ENCODE measurements at places on chromosomes 16 and 17.

DNA sequence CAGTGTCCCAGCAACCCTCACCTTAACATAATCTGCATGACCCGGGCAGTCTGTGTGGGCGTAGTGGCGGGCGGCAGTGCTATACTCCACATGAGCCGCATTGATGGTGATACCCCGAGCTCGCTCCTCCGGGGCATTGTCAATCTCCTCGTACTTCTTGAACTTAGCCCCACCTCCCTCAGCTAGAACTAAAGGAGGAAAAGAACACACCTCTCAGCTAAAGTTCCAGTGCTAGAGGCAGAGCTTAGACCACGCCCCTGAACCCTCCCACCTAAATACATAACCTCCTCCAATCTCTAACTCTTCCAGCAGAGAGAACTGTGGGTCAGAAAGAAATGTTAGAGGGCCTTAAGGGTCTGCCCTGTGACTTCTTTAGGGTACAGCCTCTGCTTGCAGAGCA is 855 bp downstream of the TUFM start:
- peak; percentile 61 for DNase-seq

GRCh38 chr17:67258821-67259468 is 13.9 kb upstream of the HELZ start:
- peak; percentile 25 for DNase-seq

- no peak for DNase-seq
Measured at GRCh38 chr17:21445091-21445650, 69.0 kb downstream of the KCNJ12 start.

DNA sequence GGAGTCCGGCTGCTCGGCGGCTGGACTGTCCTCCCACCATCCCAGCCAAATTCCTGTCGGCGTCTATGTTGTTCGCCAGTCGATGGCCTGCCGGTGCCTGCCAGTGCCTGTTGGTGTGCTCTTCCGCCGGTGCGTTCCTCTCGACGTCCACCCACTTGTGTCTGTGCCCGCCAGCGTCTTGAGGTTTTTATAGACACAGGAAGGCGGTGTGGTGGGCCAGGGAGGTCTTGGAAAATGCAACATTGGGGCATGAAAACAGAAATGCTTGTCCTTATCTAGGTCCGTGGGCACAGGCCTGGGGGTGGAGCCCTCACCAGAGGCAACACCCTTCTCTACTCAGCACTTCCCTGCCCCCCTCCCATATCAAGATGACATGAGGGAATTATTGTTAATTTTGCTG is 167.8 kb downstream of the IRF8 start:
- DNase-seq: no peak

GRCh38 chr16:3937066-3937875 is 56.8 kb upstream of the CREBBP start:
- no peak for DNase-seq

DNA sequence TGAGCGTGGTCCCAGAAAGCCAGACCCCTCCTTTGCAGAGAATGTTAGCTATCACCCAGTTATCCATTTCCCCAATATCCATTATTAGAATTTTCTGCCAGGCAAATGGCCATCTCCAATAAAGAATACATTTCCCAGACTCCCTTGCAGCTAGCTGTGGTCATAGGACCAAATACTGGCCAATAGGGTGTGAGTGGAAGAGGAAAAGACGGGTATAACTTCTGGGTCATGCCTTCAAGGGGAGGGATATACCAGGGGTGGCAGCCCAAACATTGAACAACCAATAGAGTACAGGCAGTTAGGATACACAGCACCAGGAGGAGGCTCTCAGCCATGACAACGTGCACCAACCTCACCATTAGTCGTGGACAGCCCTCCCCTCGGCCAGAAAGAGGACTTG is 26.1 kb upstream of the FOXF1 start:
- DNase-seq: no peak

DNA sequence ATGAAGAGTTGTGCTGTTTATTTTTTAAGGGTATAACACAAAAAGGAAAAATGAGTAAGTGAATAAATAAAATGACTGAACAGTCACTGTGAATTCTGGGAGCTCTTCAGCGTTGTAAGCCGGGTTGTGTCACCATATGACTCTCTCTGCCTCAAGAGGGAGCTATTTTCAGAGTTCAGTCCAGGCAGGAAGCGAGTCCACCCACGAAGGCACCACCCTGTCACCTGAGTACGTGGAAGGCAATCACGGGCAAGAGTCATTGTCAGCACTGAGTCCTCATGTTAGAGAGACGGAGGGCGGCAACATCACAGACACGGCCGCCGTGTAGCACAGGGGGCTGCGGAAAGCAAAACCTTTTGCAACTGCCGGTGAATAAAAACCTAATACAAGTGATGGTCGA is 227.6 kb downstream of the UTP18 start:
- peak; percentile 16 for DNase-seq

GRCh38 chr16:57146040-57146647 is 39.7 kb downstream of the PSME3IP1 start:
- no peak for DNase-seq

GRCh38 chr17:66255112-66255511 is 25.9 kb upstream of the APOH start:
- DNase-seq: peak; percentile 68

DNA sequence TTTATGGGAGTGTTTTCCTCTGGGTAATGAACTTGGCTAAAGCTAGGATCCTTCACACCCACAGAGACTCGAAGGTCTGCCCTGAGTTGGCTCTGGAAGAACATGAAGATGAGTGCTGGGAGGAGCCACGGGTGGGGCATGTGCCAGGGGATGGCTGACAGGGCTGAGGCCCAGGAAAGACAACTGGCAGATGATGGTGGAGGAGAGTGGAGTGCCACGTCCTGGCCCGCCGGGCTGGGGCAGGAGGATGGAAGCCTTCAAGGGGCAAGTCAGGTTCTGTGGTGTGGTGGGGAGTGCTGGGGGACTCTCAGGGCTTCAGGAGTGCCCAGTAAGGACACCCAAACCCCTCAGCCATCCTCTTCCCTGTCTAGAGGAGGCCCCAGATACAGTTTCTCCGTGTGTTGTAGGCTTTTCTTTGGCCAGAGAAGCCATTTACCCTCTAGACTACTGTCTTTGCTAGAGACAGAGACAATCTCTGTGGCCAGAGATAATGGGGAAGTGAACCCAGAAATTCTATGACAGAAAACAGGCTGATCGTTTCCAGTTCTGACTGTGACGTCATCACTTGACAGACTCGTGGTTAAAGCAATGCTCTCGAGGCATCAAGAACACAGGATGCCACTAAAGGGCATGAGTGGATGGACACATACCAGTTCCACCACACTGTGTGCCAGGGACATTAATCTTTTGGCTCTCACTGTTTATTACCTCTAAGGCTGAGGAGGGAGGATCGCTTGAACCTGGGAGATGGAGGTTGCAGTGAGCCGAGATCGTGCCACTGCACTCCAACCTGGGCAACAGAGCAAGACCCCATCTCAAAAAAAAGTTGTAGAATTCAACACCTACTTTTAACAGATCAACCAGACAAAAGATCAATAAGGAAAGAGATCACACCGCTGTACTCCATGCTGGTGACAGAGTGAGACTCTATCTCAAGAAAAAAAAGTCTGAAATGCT is 18.6 kb upstream of the SLC5A10 start:
- no peak for DNase-seq

DNA sequence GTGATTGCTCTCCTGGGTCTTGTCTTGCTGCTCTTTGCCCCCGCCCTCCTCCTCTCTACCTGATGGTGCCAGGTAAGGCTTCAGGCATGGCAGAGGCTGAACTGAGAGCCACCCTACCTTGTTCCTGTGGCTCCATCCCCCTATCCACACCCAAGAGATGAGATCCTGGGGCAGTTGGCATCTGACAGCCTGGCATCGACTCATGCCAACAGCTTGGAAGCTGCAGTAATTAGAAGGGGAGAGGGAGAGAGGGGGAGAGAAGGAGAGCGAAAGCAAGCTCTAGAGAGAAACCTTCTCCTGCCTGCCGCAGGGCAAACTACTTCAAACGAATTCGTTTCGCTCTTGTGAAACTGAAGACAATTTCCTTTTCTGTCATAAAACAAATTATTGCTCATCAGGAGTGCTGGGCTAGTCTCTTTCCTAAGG is 13.8 kb upstream of the SP6 start:
- DNase-seq: peak; percentile 17

DNA sequence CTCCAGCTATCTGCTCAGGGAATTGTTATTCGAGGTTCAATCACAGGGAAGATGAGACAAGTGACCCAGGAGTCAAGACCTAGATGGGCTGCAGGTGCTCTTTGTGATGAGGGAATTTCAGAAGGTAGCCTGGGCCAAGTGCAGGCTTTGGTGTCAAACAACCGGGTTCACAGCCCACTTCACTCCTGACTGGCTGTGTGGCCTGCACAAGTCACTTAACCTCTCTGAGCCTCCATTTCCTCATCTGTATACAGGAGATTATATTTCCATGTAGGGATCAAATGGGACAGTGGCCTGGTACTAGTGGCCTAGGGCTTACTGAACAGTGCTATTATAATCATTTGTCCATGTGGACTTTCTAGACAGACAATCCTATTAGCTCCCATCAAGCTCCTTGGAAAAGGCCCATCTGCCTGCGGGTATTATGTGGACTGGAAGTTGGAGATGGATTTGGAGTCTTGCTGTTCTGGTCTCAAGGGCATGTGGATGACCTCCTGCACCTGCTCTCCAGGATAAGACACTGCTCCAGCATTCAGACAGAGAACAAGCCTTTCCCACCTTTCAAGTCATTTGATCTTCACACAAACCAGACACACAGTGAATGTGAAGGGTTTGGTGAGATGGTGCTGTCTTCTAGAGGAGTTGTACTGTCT is 3.1 kb upstream of the MT1X start:
- DNase-seq: no peak

DNA sequence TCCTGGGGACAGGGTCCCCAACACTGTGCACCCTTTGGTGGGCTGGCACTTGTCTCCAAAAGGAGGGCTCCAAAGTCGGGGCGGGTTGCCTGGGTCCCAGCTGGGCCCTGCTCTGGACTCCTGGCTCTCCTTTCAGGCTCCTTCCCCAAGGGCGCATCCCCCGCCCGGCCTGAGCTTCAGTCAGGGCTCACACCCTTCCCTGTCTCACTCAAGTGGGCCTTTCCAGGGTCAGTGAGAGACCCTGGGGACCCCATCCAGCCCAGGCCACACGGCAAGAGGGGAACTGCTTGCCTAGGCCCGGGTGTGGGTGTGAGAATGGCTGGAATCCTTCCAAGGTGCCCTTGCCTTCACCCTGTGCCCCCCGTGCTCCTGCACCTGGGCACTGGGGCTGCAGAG is 41.8 kb upstream of the SLC38A10 start:
- no peak for DNase-seq

GRCh38 chr16:19898924-19899604 is 14.4 kb upstream of the GPRC5B start:
- peak; percentile 56 for DNase-seq

DNA sequence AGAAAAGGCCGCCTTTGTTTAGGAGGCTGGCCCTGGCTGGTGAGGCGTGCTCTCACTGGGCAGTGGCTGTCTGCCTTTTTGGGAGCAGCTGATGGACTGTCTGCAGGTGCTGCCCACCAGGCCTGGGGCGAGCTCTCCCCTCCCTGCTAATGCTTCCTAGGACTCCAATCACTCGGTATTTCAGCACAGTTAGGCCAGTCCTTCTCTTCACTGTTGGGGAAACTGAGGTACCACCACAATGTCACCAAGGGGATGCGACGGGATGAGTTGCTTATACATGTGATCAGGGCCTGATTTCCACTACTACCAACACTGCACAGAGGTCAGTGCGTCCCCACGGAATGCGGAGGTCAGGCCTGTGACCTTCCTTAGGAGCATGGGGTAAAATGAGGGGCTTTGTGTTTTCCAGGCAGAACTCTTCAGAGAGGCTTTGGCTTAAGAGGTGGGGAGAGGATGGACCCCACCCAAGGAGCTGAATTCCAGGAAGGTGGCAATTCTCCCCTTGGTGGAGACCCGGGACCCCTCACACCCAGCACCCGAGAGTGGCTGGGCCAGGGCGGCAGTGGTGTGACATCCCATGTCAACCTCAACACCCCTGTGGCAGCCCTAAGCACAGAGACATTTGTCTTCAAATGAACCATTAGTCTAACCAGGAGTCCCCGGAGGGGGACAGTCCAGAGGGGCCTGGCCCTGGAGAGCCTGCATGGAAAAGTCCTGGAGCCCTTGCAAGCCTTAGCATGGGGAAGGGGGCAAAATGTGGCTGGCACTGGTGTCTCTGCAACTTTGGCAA is 86.4 kb downstream of the N4BP1 start:
- no peak for DNase-seq

- DNase-seq: no peak
Measured at GRCh38 chr17:33989361-33990148, 265.5 kb upstream of the CCL2 start.

DNA sequence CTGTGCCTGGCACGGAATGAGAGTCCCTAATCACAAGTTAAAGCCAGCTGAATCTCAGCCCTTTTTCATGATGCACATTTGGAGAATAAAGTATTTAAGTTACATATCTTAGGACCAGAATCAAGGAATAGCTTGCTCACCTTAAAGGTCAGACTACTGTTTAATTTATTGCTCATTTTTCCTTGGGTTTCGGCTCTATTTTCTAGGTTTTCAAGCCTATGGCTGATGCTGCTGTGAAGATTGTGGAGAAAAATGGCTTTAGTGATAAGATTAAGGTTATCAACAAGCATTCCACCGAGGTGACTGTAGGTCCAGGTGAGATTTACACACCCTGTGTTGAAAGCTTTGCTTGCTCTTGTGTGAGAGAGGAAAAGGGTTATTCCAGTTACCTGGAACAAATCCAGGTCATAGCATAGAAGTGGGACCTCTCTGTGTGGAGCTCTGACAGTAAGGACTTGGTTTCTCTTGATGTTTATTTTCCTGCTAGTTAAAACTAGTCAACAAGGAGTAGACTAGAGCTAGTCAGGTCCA is 18.1 kb downstream of the PRMT7 start:
- DNase-seq: no peak

DNA sequence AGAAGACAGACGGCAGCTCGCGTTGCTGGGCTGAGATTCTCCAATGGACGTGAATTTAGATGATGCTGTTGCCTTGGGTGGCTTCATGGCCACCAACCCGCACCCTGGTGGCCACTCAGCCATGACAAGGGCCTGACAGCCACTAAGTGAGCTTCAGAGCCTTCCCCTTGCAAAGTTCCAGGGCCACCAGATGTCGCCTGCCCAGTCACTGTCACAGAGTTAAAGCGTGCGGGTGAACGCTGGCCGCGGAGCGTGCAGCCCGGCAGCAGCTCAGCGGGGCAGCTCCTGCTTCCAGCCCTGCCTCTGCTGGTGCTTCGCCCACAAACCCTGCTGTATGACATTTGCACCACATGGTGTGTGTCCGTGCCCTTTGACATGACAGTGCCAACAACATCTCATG is 13.3 kb upstream of the KREMEN2 start:
- DNase-seq: no peak

GRCh38 chr16:66509576-66509975 is 40.3 kb downstream of the TK2 start:
- no peak for DNase-seq

DNA sequence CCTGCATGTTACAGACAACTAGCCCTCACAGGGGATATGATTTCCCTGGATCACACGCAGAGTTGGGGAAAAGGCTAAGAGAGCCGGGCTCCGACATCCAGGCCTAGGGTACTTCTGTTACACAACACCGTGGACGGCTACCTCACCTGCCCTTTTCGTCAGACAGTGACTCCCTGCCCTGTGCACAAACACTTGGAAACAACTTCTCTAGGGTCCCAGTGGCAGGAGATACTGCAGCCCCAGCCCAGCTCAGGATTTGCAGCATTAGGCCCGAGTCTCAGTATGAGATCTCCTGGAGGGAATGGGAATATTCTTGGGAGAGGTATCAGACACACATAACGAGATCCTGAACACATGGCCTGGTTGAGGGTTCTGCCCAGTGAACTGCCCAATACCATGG is 8.3 kb downstream of the RUSF1 start:
- no peak for DNase-seq

- DNase-seq: no peak
Measured at GRCh38 chr17:58165981-58166380, 801 bp upstream of the OR4D2 start.
